ENCODE measurements at places on chromosomes 4 and X. TPM values are rescaled to one million over a fixed set of nuclear protein-coding genes. Genes with fewer than 3 reads are reported as not detected.

- no peaks in the 10 kb centered on the region for H3K27me3 ChIP-seq
- peaks cover 12% of the 10 kb centered on the region for H3K4me1 ChIP-seq
- H3K27ac ChIP-seq = no peak overlapping the region
- no peak overlapping the region for H3K4me3 ChIP-seq
Measured at GRCh38 chrX:7112071-7112470, 35.4 kb upstream of the STS start.

DNA sequence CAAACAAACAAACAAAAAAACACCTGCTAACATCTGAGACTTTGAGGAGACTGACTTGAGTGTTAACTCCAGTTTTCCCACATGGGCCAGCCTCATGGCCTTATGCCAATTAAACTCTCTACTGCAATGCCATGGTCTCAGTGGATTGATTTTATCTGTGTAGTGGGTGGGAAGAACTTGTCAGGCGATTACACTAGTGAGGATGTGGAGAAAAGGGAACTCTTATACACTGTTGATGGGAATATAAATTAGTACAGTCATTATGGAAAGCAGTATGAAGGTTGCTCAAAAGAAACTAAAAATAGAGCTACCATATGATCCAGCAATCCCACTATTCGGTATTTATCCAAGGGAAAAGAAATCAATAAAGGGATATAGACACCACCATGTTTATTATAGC is 12.8 kb upstream of the XIAP start:
- no peaks in the 10 kb centered on the region for H3K4me1 ChIP-seq
- no peak for DNase-seq
- H3K36me3 ChIP-seq = no peaks in the 10 kb centered on the region
- no peak overlapping the region for H3K4me3 ChIP-seq
- no peak overlapping the region for H3K27ac ChIP-seq
- no peaks in the 10 kb centered on the region for H3K27me3 ChIP-seq

The SPACA5 gene
- not detected for polyA plus RNA-seq

GRCh38 chrX:108641589-108642272 is 94.6 kb downstream of the IRS4 start:
- no peaks in the 10 kb centered on the region for H3K27me3 ChIP-seq
- no peak for DNase-seq
- H3K4me3 ChIP-seq = no peak overlapping the region
- H3K27ac ChIP-seq = no peak overlapping the region

- no peak overlapping the region for H3K27ac ChIP-seq
Measured at GRCh38 chr4:127759228-127759820, 22.8 kb upstream of the HSPA4L start.

GRCh38 chr4:102717448-102718092 is 43.2 kb downstream of the MANBA start:
- H3K36me3 ChIP-seq = no peaks in the 10 kb centered on the region
- no peaks in the 10 kb centered on the region for H3K27me3 ChIP-seq
- H3K27ac ChIP-seq = no peak overlapping the region
- H3K4me1 ChIP-seq = no peaks in the 10 kb centered on the region
- DNase-seq = no peak
- no peak overlapping the region for H3K4me3 ChIP-seq

The PDZD11 gene
- 25.9 TPM for polyA plus RNA-seq

- no peak overlapping the region for H3K27ac ChIP-seq
- no peaks in the 10 kb centered on the region for H3K36me3 ChIP-seq
- no peaks in the 10 kb centered on the region for H3K27me3 ChIP-seq
Measured at GRCh38 chrX:33252306-33252825, 41.0 kb upstream of the DMD start.

The NAT8L gene
- 0.07 TPM for polyA plus RNA-seq

GRCh38 chr4:139676365-139676764 is 10.7 kb downstream of the MGST2 start:
- H3K27ac ChIP-seq = no peak overlapping the region
- H3K27me3 ChIP-seq = no peaks in the 10 kb centered on the region
- DNase-seq = no peak
- H3K4me3 ChIP-seq = no peak overlapping the region

GRCh38 chr4:3836756-3837601 is 70.8 kb downstream of the ADRA2C start:
- H3K36me3 ChIP-seq = no peaks in the 10 kb centered on the region
- no peak overlapping the region for H3K27ac ChIP-seq
- no peak overlapping the region for H3K4me3 ChIP-seq
- no peaks in the 10 kb centered on the region for H3K4me1 ChIP-seq
- DNase-seq = no peak
- H3K27me3 ChIP-seq = no peaks in the 10 kb centered on the region

The GLUD2 gene
- 2.8 TPM for polyA plus RNA-seq

- H3K4me1 ChIP-seq = no peaks in the 10 kb centered on the region
- no peak for DNase-seq
- no peaks in the 10 kb centered on the region for H3K36me3 ChIP-seq
- H3K27ac ChIP-seq = no peak overlapping the region
Measured at GRCh38 chrX:24643116-24643515, 4.0 kb downstream of the PCYT1B start.

DNA sequence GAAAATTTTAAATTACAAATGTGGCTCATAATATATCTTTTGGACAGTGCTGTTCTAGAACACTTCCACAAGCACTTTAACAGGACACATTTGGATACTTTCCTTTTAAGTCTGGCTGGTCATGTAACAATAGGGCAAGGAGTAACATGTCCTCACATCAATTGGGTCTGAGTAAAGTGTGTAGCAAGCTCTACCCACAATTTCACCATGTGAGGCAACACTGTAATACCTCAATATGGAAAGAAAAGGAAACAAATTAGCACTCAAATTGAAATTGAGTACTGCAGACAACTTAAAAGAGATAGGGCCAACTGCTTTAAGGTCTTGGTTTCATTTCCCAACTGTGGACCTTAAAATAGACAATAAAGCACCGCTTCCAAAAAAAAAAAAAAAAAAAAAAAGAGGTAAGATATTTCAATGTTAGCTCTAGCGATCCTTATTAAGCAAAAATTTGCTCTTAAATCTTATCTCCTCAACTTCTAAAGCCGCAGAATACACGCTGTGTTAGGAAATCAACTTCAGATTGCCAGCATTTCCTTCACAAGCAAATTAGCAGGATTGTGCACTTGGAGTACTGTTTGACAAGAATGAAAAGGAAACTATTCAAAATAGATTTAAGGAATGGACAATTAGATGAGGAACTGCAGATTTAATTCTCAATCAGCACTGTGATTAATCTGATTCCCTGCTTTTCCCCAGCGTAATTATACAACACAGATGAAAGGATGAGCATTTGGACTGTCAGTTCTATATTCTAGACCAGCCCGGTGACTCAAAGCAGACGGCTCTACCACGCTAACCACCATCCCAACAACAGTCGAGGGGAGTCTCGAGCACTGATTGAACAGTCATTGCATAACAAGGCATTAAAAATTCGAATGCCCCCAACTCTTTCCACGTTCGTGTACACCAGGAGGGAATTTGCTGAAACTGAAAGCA is 1.6 kb downstream of the CASK start:
- no peaks in the 10 kb centered on the region for H3K27me3 ChIP-seq
- H3K27ac ChIP-seq = no peak overlapping the region
- H3K4me3 ChIP-seq = peak overlapping the region; percentile 67
- H3K36me3 ChIP-seq = no peaks in the 10 kb centered on the region
- H3K4me1 ChIP-seq = peaks cover 2% of the 10 kb centered on the region

- DNase-seq = no peak
- no peak overlapping the region for H3K4me3 ChIP-seq
- H3K36me3 ChIP-seq = no peaks in the 10 kb centered on the region
- no peaks in the 10 kb centered on the region for H3K4me1 ChIP-seq
Measured at GRCh38 chr4:95155759-95156451, 392.9 kb downstream of the UNC5C start.

The MAGEB10 gene
- polyA plus RNA-seq = not detected

The CFI gene
- 589 TPM for polyA plus RNA-seq

DNA sequence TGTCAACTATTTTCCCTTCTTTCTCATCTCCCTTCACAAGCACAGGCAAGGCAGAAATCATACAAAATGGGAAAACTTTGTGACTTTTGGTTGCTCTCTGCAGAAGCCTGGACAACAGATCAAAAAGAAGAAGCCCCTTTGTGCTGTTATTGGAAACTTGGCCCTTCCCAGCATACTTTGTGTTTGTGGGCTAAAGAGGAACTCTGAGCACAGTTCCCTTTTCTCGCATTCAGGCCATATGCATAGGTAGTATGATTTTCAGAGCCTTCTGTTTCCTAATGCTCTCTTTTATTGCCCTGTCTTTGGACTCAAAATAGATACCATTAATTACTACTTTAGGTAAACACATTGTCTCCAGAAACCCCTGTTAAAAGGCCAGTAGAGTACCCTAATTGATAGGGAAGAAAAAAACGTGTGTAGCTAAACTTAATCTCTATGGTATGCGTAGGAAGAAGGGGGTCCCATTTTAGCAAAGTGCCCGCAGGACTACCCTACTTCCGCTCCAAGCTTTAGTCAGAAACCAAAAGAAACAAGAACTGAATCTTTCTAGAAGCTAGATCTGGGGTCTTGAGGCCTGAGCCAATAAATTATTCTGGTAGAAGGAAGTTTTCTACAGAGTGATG is 26.6 kb downstream of the VSIG4 start:
- no peak overlapping the region for H3K4me3 ChIP-seq
- H3K36me3 ChIP-seq = no peaks in the 10 kb centered on the region

The MEPE gene
- 0.07 TPM for polyA plus RNA-seq

DNA sequence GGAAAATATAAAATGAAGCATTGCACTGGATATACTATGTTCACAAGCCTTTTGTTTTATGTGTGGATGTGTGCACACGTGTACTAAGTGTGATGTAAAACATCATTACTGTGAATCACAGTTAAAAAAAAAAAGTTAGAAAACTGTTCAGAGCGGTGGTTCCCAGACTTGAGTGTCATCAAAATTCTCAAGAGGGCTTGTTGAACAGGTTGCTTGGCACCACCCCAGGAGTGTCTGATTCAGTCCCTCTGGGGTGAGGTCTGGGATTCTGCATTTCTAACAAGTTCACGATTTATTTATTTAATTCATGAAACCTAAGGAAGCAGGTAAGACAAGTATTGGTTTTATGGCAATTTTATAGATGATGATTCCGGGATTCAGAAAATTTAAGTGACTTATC is 1.8 kb downstream of the CENPU start:
- no peak for DNase-seq
- H3K4me1 ChIP-seq = peaks cover 14% of the 10 kb centered on the region
- H3K27me3 ChIP-seq = no peaks in the 10 kb centered on the region
- H3K27ac ChIP-seq = no peak overlapping the region
- H3K36me3 ChIP-seq = no peaks in the 10 kb centered on the region
- H3K4me3 ChIP-seq = no peak overlapping the region

GRCh38 chr4:20572976-20573375 is 127.3 kb upstream of the PACRGL start:
- H3K4me3 ChIP-seq = no peak overlapping the region
- no peak overlapping the region for H3K27ac ChIP-seq
- H3K27me3 ChIP-seq = no peaks in the 10 kb centered on the region

DNA sequence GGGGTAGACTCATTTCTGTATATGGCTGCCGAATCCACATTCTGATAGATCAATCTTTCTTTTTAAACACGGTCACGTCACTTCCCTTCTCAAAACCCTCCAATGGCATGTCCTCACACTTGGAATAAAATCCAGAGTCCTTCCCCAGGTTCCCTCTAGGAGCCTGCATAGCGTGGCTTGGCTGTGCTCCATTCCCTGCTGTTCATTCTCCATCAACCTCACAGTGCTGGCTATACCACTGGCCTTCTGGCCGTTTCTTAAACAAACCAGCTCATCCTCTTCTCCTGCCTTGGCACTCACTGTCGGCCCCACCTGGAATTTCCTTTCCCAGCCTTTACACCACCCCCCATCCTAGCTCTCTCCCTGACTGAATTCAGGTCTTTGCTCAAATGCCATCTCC is 77.1 kb downstream of the RBM47 start:
- peaks cover 31% of the 10 kb centered on the region for H3K4me1 ChIP-seq
- DNase-seq = no peak
- H3K27me3 ChIP-seq = no peaks in the 10 kb centered on the region
- no peaks in the 10 kb centered on the region for H3K36me3 ChIP-seq
- H3K27ac ChIP-seq = peak overlapping the region; percentile 35
- H3K4me3 ChIP-seq = no peak overlapping the region

GRCh38 chr4:47442980-47443379 is 20.5 kb downstream of the COMMD8 start:
- no peak overlapping the region for H3K4me3 ChIP-seq
- no peak overlapping the region for H3K27ac ChIP-seq
- H3K4me1 ChIP-seq = no peaks in the 10 kb centered on the region
- H3K36me3 ChIP-seq = no peaks in the 10 kb centered on the region
- no peaks in the 10 kb centered on the region for H3K27me3 ChIP-seq
- DNase-seq = no peak

The TBX22 gene
- polyA plus RNA-seq = not detected

DNA sequence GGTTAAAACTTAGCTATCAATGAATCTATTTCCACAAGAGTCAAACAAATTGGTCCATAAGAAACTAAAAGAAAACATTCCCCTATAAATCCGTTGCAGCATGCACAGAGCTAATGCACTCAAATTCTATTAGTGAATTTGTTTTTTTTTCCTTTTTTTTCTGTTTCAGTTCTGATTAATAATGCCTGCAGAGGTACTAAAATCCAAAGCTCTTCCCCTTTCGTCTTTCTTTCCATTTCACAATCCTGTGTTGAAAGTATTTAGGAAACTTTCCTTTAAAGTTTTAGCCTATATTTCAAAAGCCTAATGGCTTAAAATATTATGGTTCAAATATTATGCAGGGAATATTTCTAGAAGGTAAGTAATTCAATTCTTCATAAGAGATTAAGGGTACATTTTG is 45.9 kb upstream of the VEGFD start:
- H3K4me3 ChIP-seq = no peak overlapping the region
- H3K27me3 ChIP-seq = no peaks in the 10 kb centered on the region
- no peaks in the 10 kb centered on the region for H3K4me1 ChIP-seq
- no peak overlapping the region for H3K27ac ChIP-seq

DNA sequence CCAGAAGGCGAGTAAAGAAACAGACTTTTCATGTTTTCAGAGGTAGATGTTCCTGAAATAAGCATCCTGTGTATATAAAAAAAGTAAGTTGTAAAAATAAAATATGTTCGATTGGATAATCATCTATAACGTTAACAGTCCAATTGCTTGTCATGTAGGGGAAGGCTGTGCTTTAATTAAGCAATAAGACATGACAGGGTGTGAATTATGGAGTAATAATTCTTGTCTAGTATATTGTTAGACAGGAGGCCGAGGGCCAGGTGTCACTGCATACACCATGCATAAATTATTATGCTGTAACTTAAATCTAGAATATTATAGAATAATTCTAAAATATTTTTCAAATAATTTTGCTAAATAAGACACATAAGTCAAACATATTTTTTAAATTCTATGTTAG is 494.6 kb upstream of the TENM3 start:
- H3K4me3 ChIP-seq = no peak overlapping the region
- no peaks in the 10 kb centered on the region for H3K36me3 ChIP-seq
- H3K27me3 ChIP-seq = no peaks in the 10 kb centered on the region

- no peaks in the 10 kb centered on the region for H3K36me3 ChIP-seq
- no peak for DNase-seq
- H3K27me3 ChIP-seq = no peaks in the 10 kb centered on the region
Measured at GRCh38 chrX:11540532-11541377, 125.0 kb downstream of the ARHGAP6 start.

Data from liver (tissue), 10 donors.